Stimulated activated CD4-positive, alpha-beta T cell treated with anti-CD3 and anti-CD28 coated beads, Interleukin-12 subunit alpha, Interleukin-12 subunit beta, amount 100 ng/mL, for 24 hours (primary cell): ENCODE measurements at places on chromosomes 3 and 15.

DNA sequence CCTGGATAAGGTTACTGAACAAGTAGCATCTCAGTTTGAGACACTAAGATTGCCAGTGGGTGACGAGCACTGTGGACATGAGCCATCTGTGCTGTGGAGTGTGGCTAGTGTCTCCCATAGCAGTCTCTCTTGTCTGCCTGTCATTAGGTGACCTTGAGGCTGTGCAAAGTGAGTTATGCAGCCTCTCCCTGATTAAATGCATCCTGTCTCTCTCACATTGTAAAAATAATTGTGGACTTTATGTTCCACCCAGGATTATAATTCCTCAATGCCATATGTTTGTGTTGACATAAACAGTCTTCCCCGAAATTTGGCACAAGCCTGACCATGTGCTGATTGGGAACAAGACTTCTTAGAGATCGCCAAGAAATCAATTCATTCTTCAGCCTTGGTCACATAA lies 168.9 kb downstream of the MYRIP start:
- no peak for DNase-seq

- DNase-seq = no peak
Observed at GRCh38 chr3:194259982-194260766, 91.0 kb downstream of the CPN2 start.

DNA sequence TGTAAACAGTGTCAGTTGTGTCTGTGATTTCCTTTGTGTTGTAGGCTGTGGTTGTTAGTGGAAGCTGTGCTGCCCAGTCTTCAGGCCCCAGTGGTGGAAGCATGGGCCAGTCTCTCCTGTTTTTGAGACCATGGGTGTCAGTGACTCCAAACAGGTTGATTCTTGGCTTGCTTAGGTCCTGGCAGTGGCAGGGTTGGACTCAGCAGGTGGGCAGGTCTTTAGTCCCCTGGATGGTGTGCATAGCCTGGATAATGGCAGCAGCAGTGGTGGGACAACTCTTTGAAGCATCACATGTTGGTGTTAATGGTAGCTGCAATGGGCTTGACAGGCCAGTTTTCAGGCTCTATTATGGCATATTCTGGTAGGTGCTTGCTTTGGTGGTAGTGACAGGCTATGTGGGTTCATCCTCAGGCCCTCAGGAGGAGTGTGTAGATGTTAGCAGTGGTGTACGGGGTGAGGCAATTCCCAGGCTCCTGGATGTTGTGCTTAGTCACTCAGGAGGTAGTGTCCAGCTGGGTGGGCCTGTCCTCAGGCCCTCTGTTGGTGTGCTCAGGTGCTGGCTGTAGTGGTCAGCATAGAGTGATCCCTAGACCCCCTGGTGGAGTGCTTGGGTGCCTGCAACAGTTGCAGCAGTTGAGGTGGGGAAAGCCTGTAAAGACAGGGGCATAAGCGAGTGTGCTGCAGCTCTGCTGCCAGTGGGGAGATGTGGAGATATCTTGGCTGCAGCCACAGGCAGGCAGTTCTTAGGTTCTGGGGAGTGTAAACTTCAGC lies 596.7 kb downstream of the PDCD6IP start:
- no peak for DNase-seq

DNA sequence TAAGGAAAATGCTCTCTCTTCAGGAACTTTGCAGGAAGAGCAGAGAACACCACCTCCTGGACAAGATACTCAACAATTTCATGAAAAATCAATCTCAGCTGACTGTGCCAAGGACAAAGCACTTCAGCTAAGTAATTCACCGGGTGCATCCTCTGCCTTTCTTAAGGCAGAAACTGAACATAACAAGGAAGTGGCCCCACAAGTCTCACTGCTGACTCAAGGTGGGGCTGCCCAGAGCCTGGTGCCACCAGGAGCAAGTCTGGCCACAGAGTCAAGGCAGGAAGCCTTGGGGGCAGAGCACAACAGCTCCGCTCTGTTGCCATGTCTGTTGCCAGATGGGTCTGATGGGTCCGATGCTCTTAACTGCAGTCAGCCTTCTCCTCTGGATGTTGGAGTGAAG lies 200.5 kb downstream of the AKAP13 start:
- DNase-seq = no peak

DNA sequence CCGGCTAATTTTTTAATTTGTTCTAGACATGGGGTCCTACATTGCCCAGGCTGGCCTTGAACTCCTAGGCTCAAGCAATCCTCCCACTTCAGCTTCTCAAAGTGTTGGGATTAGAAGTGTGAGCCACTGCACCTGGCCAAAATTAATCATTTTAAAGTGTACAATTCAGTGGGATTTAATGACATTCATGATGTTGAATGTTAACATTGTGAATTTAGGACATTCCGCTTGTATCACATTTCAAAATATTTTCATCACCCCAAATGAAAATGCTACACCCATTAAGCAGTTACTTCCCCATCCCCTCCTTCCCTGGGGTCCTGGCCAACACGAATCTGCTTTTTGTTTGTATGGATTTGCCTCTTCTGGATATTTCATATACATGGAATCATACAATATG lies 62.1 kb upstream of the CGNL1 start:
- no peak for DNase-seq

- DNase-seq = no peak
Observed at GRCh38 chr3:194348354-194348753, 2.8 kb downstream of the CPN2 start.

- no peak for DNase-seq
Observed at GRCh38 chr3:124620600-124621063, 109.6 kb upstream of the UMPS start.

- DNase-seq = no peak
Observed at GRCh38 chr3:42658091-42658770, 4.7 kb downstream of the ZBTB47 start.

GRCh38 chr3:59103552-59103951 lies 53.7 kb upstream of the CFAP20DC start:
- DNase-seq = no peak

DNA sequence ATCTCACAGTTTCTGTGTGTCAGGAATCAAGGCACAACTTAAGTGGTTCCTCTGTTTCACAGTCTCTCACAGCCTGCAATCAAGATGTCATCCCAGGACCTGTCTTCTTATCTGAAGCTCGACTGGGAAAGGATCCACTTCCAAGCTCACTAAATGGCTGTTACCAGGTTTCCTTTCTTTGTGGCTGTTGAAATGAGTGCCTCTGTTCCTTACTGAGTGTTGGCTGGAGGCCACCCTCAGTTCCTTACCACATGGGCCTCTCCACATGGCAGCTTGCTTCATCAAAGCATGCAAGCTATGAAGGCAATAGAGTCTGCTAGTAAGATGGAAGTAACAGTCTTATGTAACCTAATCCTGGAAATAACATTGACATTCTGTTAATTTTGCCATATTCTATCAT lies 174.0 kb downstream of the ERC2 start:
- DNase-seq = no peak

DNA sequence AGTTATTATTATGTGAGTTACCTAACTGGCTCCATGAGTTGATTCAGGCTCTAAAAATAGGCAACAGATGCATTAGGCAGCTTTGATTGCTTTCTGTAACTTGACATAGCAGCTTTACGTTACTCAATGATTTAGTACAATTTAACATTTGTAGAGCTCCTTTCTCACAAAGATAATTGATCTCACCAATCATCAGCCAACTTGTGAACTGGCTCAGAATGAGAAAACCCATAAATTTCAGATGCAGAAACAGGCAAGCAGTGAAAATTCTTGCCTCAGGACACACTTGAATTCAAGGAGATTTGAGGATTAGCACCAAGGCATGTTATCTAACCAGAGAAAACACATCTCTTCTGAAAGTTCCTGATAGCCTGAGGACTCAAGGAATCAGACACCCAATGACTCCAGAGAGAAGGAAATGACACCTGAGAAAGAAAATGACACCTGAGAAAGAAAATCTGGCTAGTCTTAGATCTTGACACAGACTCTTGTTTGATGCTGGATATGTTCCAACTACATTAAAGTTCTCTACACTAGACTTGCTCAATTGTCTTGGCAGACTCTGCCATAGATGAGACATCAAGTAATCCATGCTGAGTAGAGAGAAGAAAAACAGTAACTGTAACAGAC lies 315.1 kb upstream of the CBLB start:
- no peak for DNase-seq

DNA sequence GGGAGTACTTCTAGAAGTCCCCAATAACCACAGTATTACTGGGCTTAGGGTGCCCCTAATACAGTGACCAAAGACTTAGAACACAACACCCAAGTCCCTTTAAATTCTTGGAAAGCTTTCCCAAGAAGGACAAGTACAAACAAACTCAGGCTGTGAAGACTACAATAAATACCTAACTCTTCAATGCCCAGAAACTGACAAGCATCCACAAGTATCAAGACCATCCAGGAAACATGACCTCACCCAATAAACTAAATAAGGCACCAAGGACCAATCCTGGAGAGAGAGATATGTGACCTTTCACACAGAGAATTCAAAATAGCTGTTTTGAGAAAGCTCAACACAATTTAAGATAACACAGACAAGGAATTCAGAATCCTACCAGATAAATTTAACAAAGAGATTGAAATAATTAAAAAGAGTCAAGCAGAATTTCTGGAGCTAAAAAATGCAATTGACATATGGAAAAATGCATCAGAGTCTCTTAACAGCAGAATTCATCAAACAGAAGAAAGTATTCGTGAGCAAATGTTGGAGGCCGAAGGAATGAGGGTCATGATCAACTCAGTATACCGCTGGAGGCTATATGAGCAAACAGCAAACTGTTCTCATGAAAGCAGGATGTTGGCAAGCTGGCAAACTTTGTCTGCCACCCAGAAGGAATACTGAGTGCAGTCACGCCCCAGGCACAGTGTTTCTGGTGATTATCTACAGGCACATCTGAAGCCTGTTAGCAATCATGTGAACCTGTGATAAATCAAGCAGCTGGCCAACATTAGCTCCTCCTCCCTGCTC lies 87.0 kb upstream of the NECTIN3 start:
- DNase-seq = no peak

GRCh38 chr15:35874260-35874905 lies 328.4 kb upstream of the DPH6 start:
- no peak for DNase-seq

DNA sequence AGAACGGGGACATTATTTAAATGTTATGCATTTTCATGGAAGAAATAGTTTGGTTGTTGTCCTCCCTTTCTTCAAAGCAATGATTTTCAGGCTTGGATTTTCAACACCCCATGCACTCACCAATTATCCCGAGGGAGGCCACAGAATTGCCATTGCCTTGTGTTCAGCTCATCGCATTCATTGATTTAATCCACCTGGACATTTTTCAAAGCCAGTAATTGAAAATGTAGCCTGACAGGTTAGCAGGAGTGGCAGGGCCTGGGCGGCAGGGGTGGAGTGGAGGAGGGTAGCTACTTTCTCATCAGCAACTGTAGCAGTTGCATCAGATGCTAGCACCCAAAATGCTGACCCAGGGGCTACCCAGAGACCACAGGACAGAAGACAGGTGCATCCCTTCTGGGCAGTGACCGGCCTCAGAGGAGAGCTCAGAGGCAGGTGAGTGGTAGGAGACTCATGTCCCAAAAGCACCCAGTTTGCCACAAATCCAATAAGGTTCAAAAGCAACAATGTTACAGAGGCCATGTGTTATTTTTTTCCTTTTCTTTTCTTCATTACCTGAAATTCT lies 242.4 kb downstream of the CD47 start:
- no peak for DNase-seq

DNA sequence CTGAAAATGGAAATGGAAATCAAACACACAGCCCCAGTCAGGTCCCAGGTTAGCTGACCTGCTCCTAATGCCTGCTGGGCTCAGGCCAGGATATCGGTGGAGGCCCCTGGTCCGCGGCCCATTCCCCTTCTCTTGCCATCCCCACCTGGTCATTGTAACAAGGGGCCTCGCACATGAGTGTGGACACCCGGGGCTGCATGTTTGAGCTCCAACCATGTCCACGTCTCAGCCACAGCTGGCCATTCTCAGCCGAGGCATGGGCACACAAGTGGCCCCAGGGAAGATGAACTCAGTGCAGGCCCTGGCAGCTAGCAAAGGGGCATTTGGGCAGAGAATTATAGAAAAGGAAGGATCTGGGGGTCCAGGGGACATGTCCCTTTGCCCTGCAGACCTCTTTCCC lies 41.7 kb downstream of the FAM174B start:
- no peak for DNase-seq

GRCh38 chr3:52479877-52480575 lies 15.1 kb upstream of the STAB1 start:
- no peak for DNase-seq

GRCh38 chr3:38124324-38125122 lies 12.4 kb downstream of the ACAA1 start:
- DNase-seq = no peak

- no peak for DNase-seq
Observed at GRCh38 chr15:26103002-26103404, 239.9 kb upstream of the ATP10A start.

GRCh38 chr3:132037581-132037980 lies 2.8 kb upstream of the CPNE4 start:
- DNase-seq = no peak

GRCh38 chr3:186472456-186473008 lies 71.6 kb downstream of the CRYGS start:
- no peak for DNase-seq

- no peak for DNase-seq
Observed at GRCh38 chr15:48855501-48856440, 22.2 kb upstream of the EID1 start.

- no peak for DNase-seq
Observed at GRCh38 chr3:62732183-62732904, 142.9 kb downstream of the CADPS start.

- DNase-seq = no peak
Observed at GRCh38 chr3:139358841-139359562, 15.2 kb downstream of the MRPS22 start.

- DNase-seq = no peak
Observed at GRCh38 chr3:113053169-113053568, 62.4 kb downstream of the GTPBP8 start.

GRCh38 chr3:107670986-107671385 lies 148.2 kb downstream of the BBX start:
- no peak for DNase-seq

- no peak for DNase-seq
Observed at GRCh38 chr3:31274326-31275024, 258.2 kb upstream of the STT3B start.

GRCh38 chr3:12926660-12927059 lies 85.3 kb upstream of the RPL32 start:
- DNase-seq = no peak

DNA sequence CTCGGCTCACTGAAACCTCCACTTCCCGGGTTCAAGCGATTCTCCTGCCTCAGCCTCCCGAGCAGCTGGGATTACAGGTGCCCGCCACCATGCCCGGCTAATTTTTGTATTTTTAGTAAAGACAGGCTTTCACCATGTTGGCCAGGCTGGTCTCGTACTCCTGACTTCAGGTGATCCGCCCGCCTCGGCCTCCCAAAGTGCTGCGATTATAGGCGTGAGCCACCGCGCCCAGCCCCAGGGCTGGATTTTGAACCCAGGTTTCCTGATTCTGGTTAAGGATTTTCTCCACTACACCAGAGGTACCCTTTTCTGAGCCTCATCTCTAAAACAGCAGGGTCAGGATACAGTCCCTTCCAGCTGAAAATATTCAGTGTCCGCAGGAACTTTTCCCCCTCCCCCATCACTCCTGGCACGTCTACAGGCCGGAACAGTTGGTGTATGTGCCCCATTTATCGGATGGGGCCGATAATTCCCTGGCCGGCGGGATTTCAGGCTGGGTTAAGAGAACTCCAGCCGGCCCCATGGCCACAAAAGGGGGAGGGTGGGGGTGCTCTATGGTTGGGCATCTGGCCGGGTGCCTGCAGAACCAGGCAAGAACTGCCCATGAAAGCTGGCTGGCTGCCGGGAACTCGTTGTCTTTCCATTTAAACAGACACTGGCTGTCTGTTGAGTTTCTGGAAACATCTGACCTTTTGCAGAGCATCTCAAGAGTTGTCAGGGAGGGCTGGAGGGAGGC lies 26.8 kb upstream of the SEMA4B start:
- no peak for DNase-seq

GRCh38 chr3:150161011-150161410 lies 190.3 kb upstream of the PFN2 start:
- no peak for DNase-seq
